Mesothelial cell of epicardium (in vitro differentiated cells): ENCODE measurements at places on chromosomes 11 and 22. TPM values are rescaled to one million over a fixed set of nuclear protein-coding genes. Genes with fewer than 3 reads are reported as not detected.

DNA sequence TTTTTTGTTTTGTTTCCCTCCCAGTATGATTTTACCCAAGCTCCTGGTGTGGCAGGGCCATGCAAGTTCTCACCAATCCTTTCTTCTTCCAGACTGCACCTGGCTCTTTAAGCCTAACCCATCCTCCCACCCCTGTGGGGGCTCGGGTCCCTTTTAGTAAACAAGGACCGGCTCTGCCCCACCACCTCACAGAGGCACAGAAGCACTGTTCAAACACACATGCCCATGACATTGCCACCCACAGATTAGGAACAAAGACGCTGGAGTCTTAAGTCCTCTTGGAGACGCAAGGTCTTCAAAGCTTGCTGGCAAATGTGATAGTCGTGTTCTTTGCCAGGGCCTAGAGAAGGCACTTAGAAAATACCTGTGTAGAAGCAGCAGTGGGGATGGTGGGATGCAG is 18.9 kb downstream of the UQCR10 start:
- DNase-seq: no peak

Gene GGTLC3
- total RNA-seq: not detected in 3 replicates

DNA sequence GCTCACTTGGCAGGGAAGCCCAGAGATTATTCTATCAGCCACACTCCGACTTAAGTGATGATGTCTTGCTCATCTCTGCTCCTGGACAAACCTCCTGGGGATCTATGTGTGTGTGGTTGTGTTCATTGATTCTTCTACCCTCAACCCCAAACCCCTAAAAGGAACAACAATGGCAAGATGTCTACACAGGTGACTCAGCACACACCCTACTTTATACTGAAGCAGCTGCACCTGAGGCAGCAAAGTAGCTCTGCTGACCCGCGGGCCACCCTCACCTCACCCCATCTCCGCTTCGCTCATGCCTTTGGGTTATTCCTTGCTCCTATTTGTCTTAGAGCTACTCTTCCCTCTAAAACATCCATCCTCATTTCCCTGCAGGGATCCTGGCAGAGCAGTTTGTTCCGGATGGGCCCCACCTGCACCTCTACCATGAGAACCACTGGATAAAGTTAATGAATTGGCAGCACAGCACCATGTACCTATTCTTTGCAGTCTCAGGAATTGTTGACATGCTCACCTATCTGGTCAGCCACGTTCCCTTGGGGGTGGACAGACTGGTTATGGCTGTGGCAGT is 38.7 kb downstream of the TMEM45B start:
- no peak for DNase-seq

DNA sequence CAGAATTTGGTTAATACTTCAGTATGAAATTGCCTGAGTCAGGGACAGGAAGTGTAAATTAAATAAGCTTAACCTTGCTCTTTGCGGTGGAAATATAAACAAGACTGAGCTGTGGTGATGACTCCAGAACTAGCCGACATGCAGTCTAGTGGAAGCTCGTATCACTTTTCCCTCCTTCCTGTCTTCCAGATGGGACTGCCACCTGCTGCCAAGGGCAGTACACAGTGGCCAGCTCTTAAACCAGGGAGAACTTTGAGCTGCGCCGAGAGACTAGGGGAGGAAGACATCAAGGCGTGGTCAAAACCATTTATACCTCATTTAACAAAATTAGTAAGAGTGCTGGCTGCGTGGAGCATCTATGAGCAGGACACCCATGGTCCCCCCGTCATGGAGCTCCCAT is 31.3 kb upstream of the CTTN start:
- no peak for DNase-seq

Gene DBX1
- total RNA-seq: not detected in 3 replicates

Gene OR5B21
- total RNA-seq: not detected in 3 replicates
